Mesenteric fat pad (tissue), 1 donor: ENCODE measurements at places on chromosomes 3 and 15.

DNA sequence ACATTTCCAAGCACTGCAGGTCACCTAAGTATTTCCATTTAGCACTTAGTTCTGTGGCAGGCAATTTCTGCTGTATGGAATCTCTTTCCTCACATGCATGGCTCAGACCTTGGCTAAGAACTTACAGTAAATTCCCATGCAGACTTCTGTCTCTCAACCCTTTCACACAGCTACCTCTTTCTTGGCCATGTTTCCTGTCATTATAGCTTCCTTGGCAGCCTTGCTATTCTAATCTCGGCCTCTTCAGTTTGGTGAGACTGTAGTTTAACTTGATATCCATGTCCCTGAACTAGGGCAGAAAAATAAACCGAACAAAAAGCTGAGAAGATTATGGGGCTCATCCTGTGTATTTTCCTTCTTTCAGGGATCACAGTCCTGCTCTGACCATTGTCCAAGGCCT lies 96.0 kb downstream of the SPATA16 start:
- no peak for DNase-seq

DNA sequence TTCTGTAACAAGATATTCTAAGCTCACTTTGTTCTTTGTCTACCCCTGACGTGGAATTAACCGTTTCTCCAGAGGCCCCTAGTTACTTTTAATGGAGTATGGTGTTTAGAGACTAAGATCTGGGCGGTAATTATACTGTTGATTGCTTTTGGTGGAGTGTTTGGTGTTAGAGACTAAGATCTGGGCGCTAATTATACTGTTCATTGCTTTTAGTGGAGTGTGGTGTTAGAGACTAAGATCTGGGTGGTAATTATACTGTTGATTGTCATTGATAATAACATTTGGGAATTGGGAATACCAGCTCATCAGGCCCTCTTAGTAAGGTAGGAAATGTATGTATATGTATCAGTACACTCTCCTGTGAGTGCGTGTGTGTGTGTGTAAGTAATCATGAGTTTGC lies 66.6 kb downstream of the LMLN start:
- no peak for DNase-seq

DNA sequence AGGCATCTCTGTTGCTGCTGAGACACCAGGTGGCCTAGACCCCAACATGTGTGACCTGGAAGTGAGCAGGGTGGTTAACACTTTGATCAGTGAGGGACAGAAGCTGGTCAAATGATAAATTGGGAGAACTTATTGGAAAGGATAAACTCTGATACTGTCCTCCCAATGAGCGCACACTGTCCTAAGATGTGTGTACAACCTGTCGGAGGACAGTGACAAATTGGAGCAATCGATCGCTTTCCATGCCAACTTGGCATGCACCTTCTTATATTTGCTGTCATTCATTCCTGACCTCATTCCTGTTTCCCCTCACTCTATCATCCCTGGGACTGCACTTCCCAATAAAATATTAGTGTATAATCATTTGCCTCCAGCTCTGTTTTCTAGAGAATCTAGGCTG lies 198.7 kb upstream of the PROK2 start:
- no peak for DNase-seq

GRCh38 chr3:175287361-175287963 lies 428.3 kb downstream of the NAALADL2 start:
- no peak for DNase-seq

DNA sequence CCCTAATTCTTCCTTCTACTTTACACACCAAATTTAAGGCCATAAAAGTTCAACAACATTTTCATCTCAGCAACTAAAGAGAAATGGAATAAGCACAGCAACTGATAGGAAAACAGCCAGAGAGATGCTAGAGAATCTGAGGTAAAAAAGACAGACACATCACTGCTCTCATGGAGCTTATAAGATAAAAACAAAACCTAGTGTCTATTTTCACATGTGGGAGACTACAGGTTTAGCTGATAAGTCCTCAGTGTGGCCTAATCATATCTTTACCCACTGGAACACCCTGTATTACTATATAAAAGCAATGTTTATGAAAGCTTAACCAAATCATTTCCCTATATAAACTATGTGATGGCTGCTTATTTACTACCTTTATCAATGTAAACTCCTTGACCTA lies 33.0 kb downstream of the KPNA4 start:
- no peak for DNase-seq

DNA sequence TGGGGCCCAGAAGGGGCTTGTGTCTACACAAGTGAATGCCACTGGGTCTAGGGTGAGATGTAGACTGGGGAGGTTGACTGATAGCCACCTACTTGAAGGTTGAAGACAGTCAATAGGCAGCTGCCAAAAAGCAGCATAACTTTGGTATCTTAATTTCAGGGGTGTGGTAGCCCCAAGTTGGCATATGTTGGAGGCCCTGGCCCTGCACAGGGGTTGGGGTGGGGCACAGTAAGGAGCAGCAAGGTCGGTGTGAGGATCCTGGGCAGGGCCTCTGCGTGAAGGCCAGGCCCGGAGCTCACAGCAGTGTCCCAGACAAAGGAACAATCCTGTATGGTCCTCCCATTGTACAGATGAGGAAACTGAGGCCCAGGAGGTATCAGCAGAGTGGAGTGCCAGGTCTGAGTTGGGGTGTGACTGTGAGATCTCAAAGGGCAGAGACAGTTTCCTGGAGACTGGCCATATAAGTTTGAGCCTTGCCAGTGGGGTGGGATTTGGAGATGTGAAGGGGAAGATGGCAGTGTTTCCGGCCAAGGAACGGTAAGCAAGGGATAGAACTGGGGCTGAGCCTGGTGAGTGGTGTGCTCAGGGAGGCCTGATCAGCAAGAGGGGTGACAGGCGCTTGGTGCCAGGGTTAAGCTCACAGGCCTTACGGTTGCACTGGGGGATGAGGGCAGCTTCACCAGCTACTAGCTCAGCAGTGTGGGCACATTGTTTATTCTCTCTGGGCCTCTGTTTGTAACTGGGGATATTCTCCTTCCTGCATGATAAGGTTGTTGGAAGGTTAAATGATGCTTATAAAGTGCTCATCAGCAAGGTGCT lies 1.7 kb downstream of the KLHL40 start:
- DNase-seq: peak; percentile 57

- DNase-seq: no peak
Measured at GRCh38 chr3:30166535-30166934, 439.9 kb upstream of the TGFBR2 start.

GRCh38 chr3:158768881-158769543 lies 32.8 kb upstream of the MFSD1 start:
- DNase-seq: no peak

GRCh38 chr15:85748176-85748575 lies 46.5 kb downstream of the KLHL25 start:
- no peak for DNase-seq

GRCh38 chr3:54360320-54360719 lies 238.0 kb downstream of the CACNA2D3 start:
- DNase-seq: no peak

DNA sequence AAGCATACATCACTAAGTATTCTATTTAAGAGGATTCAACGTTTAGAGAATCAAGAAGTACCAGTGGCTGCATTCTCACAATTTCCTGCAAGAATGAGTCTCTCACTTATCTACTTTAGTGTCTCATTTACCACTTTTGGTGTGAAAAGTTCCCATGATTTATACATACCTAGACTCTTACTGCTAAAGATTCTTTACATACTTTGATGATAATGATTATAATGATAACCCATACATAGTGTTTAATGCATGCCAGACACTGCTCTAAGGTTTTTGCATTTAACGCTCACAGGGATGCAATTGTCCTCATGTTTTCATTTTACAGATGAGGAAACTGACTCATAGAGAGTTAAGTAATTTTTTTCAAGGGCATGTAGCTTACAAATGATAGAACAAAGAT lies 133.6 kb downstream of the TMEM108 start:
- DNase-seq: no peak
